ENCODE measurements at places on chromosomes 1 and 21.

DNA sequence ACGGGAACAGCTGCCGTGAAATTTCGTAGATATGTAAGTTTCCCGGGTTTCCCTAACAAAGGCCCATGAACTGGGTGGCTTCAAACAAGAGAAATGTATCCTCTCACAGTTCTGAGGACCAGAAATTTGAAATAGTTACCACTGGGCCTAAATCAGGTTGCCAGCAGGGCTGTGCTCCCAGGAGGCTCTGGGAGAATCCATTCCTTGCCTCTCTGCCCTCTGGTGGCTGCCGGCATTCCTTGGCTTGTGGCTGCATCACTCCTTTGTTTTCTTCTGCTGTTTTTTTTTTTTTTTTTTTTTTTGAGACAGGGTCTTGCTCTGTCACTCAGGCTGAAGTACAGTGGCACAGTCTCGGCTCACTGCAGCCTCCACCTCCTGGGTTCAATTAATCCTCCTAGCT lies 23.7 kb downstream of the UMODL1 start:
- DNase-seq = no peak

DNA sequence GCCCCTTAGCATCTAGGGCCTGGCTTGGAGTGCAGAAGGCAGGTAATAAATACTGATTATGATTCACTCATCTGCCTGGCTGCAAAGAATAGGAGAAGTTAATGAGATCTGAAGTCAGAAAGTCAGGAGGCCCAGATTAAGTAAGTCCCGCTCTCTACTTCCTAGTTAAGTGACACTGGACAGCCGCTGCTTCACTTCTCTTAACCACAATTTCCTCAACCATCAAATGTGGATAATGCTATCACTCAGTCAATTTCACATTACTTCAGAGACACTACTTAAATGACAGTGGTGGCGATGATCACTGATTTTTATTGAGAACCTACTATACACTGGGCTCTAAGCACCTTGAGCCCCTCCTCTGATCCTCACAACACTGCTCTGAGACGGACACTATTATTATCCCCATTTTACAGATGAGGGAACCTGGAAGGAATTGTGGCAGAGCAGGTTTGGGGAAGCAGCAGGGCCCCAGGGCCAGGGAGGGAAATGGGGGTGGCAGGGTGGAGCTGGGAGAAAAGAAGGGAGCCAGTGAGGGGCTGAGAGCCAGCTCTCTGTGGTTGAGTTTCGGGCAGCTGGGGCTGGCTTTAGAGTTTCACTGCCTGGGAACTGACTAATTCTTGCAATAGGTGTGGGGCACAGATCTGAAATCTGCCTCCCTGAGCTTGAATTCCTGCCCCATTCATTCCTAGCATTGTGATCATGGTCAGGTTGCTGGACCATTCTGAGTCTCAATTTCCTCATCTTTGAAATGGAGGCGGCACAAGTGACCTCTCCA lies 2.4 kb upstream of the E2F2 start:
- DNase-seq = no peak

DNA sequence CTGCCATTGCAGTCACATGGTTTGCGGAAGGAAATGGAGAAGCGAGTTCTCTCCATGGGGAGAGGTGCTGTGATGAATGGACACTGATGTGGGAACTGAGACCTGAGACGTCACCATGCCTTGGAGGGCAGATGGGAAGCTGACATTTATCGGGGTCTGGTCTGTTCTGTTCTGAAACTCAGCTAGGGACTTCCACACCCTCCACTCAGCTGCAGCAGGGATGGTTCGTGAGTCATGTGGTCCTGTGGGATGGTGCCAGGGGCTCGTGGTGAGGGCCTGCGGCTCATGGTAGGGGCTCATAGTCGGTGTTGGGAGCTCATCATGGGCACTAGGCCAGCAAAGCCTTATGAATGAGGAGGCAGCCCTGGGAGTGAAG lies 6.1 kb downstream of the GPR137B start:
- no peak for DNase-seq

- no peak for DNase-seq
These were observed 47.1 kb downstream of the CACHD1 start for GRCh38 chr1:64516803-64517568.

DNA sequence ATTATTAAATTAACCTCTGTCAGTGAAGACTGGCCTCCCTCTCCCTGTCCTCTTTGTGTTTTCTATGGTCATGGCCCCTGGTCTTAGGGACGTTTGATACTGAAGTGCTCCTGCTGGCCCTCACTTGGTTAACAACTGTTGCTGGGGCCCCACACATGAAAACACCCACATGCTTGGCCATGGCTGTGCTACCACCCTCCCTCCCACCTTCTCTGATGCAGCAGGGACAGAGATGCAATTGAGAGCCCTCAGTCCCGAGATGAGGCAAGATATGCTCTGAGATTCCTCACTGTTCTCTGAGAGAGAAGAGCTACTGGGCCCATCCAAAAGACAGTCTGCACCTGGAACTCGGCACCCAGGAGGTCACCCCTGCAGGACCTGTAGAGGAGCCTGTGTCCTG lies 33.3 kb downstream of the NCMAP start:
- DNase-seq = no peak

GRCh38 chr1:159199901-159200300 lies 4.8 kb upstream of the ACKR1 start:
- no peak for DNase-seq

DNA sequence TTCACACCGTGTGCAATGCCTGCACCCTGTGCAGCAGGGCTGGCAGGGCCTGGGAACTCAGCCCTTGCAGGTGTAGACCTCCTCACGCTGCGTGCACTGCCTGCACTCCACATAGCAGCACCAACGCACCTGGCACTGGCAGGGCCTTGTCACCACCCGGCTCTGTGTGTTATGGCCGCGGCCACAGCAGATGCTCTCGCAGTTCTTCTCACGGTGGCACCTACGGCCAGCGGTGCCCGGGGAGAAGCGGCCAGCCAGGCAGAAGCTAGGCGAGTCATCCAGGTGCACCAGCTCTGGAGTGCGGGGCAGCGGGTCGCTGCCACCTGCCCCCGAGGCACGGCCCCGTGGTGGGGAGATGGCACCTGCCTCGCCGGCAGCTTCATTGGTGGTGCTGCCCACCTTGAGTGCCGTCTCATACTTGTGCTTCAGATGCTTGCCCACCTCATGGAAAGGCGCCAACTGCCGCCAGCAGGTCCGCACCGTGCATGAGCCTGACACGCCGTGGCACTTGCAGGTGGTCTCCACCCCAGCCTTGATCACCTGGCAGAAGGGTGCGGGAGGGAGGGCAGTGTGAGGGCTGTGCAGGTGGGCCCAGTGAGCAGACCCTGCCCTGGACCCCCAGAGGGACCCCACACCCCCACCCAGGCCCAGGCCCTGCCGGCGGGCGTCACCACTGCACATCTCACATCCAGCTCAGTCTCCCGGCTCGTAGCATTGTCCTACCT lies 26.1 kb downstream of the WNT9A start:
- no peak for DNase-seq

DNA sequence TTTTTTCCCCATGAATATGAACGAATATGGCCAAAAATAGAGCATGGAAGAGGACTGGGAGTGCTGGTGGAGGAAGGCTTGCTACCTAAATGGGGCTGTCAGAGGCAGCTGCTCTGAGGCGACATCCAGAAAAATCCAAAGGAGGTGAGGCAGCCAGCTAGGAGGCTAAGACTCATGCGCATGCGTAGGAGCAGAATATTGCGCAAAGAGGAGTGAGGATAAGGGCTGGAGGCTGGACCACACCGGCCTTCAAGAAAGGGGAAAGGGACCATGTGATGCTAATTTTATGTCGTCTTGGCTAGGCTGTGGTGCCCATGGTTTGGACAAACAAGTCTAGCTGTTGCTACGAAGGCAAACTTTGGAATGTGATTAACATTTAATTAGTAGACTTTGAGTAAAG lies 30.5 kb downstream of the HEYL start:
- DNase-seq = no peak

DNA sequence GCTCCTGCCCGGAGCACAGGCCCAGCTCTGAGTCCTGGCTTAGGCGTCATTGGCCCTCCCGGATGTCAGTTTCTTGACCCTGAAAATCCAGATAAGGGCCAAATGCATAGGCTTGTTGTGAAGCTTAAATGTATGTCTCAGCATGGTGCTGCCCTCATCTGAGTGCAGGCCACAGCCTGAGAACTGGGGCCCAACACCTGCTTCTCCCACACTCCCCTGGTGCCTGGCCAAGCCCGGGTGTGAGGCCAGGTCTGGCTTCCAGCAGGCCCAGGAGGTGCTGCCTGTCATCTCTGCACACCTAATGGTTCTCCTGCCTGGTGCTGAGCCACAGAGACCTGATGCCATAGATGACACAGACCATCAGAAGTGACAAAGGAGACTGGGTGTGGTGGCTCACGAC lies 14.0 kb downstream of the MX2 start:
- DNase-seq = no peak

GRCh38 chr1:81435175-81435574 lies 365.6 kb upstream of the ADGRL2 start:
- DNase-seq = no peak

DNA sequence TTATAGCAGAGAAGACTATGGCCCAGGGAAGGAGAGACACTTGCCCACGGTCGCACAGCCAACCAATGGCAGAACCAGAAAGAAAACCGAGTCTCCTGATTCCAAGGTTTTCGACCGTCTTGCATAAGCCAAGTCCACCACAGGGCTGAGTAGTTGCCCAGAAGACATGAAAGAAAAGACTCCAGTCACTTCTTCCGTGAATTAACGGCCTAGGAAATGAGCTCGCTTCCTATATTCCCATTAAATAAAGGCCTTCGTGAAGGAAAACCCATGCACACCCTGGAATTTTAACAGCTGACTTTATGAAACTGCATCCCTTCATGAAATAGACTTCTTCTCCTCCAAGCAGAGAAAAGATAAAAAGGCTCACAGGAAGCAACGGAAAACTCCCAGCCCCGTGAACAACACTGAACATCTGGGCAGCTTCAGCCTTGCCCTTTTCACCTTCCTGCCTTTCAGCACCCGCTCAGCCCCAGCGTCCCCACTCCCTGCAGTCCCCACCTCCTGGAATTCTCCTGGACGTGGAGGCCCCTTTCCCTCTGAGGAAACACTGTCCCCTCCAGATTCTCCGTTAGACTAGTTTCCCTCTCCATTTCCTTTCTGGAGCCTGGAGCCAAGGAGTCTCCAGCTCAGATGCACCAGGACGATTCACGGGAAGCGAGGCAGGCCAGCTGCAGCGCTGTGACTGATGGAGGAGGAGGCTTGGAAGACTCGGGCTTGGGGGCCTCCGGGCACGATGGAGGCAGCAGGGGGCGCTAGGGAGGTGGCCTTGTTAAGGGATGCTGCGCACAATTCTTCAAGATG lies 2.7 kb upstream of the MYOC start:
- peak; percentile 45 for DNase-seq

DNA sequence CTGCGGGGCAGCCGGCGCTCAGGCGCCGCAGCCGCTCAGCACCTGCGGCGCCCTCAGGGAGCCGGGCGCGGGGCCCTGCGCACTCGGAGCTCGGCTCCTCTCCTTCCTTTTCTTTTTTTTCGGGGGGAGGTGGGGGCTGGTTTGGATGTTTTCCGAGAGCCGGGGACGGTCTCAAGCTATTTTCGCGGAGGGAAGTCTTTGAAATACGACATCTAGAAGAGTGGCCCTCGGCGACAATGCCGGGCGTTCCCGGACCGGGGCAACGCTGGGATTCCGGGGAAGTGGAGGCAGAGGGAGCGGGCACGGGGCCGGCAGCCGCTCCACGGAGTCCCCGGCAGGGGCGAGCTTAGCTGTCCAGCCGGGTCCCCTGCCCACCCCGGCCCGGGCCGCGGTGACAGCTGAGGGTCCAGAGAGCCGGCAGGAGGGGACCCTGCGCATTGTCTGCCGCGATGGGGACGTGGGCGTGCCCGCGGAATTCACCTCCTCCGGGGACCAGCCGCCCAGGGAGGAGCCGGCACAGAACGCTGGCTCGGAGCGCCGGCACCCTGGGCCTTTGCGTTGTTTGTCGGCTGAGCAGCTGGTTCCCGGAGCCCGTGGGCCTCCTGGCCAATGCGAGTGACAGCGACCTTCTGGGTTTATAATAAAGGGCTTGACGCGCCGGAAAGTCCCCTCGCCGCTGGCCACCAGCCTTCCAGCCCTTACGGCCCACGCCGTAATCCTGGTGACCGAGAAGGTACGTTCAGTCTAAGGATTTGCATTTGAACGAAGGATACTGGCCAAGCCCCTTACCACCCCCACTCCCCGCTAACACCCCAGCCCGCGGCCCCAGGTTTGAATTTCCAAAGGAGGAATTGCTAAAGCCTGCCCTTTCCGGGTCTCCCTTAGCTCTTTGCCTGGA lies 582 bp downstream of the SLC37A1 start:
- DNase-seq = peak; percentile 42

DNA sequence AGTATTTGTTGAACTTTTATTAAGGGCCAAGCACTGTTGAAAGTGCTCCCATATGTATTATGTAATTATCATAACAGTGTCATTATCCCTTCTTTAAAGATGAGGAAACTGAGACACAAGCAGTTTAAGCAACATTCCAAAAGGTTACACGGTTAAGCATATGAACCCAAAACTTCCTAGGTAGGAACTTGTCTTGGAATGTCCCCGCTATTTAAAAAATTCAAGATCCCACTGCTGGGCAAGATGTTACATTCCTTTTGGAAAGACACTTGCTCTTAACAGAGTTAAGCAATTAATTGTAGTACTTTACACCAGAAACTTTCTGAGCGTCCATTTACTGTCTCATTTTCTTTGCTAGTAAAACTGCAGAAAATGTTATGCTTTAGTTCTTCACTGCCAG lies 15.6 kb downstream of the LMO4 start:
- DNase-seq = no peak

- peak; percentile 50 for DNase-seq
These were observed 113.1 kb upstream of the IRF2BP2 start for GRCh38 chr1:234722904-234723720.

GRCh38 chr21:42702720-42703119 lies 49.3 kb downstream of the PDE9A start:
- no peak for DNase-seq

- no peak for DNase-seq
These were observed 140.9 kb upstream of the CTTNBP2NL start for GRCh38 chr1:112255080-112255479.

- peak; percentile 34 for DNase-seq
These were observed 117.8 kb downstream of the HHAT start for GRCh38 chr1:210446479-210446878.

GRCh38 chr1:91189096-91189495 lies 167.3 kb upstream of the ZNF644 start:
- no peak for DNase-seq

DNA sequence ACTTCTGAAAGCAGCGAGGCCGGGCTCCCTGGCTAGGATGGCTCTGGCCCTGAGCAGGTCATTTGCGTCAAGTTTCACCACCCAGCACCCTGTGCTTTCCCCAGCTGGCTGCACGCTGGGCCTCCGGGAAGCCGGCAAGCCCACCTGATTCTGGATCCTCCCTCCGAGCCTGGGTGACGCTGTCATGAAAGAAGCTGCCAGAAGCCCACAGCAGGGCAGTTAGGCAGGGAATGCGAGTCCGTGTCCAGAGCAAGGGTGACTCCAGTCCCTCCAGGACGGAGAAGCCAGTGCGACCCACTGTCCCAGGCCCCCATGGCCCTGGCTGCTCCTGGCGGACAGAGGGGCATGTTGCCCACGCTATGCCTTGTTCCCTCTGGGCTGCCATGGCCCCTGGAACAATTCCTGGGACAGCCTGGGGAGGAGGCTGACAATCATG lies 44.4 kb upstream of the PCBP3 start:
- DNase-seq = no peak
